ENCODE measurements at places on chromosomes 11 and 22.

GRCh38 chr11:2366733-2367132 is 10.4 kb upstream of the CD81 start:
- DNase-seq, result no peak

DNA sequence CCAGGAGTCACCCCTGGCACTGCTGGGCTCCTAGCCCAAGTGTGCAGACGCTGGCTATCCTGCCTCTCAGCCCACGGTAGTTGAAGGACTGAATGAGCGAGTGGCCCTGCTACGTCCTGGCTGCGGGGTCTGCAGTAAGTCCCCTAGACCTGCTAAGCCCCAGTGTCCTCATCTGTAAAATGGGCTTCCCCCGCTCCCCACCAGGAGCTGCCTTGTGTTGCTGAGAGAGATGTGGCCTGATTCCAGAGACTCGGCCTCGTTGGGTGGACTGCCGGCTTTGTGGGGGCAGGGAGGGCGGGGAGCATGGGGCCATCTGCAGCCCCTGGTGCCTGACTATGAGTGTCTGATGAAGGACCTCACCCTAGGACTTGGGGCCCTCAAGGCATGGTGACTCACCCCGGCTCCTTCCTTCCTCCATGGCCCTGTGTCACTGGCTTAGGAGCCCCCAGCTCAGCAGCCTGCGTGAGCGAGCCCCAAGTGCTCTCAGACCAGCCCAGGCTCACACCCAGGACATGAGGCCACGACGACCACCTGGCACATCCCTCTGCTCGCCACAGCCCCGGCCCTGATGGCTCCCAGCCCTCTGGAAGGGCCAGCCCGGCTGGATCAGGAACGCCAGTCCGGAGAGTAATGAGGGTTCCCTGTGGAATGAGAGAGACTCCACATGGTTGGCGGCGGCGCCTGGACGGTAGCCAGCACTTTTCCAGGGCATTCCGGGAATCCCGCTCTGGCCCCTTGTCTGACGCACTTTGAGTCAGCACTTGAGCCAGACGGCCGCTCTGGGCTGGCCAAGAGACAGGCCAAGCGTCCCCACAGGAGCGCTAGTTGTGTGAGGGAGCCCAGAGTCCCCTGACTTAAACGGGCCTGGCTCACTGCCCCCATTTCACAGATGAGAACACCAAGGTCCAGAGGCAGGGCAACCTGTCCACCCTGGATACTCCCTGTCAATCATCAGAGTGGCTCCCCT is 50.5 kb upstream of the SHISAL1 start:
- no peak for DNase-seq

GRCh38 chr11:46308631-46309419 is 31.4 kb downstream of the CREB3L1 start:
- peak; percentile 62 for DNase-seq

GRCh38 chr11:116800610-116801009 is 8.9 kb upstream of the APOA5 start:
- no peak for DNase-seq

- DNase-seq, result no peak
Measured at GRCh38 chr22:31995046-31995445, 48.0 kb upstream of the SLC5A1 start.

DNA sequence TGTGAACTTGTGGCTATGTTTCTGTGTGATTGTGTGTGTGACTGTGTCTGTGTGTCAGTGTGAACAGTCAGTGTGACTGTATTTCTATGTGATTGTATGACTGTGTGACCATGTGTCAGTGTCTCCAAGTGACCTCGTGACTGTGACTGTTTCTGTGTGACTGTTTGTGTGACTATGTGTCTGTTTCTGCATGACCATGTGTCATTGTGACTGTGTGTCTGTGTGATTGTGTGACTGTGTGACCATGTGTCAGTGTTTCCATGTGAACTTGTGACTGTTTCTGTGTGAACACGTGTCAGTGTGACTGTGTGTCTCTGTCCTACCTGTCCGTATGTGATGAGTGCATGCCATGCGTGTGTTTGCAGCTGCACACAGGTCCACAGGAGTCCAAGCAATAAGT is 8.8 kb upstream of the PKNOX2 start:
- DNase-seq, result no peak

- no peak for DNase-seq
Measured at GRCh38 chr22:27919942-27920755, 1.1 kb upstream of the PITPNB start.

DNA sequence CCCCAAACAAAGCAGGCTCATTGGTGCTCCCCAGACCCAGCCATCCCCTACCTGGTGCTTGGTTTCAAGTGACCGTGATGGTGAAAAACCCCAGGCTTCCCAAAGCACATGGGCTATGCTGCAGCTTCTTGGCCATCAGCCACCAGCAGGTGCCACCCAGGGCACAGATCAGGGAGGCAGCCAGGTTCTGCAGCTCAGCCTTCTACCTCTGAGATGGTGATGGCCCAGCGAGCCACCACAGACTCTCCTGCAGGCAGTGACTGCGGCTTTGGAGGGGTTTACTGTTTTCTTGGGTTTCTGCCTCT is 70.0 kb upstream of the ALX4 start:
- DNase-seq, result no peak

GRCh38 chr11:6237761-6238302 is 1.1 kb upstream of the CNGA4 start:
- DNase-seq, result no peak

DNA sequence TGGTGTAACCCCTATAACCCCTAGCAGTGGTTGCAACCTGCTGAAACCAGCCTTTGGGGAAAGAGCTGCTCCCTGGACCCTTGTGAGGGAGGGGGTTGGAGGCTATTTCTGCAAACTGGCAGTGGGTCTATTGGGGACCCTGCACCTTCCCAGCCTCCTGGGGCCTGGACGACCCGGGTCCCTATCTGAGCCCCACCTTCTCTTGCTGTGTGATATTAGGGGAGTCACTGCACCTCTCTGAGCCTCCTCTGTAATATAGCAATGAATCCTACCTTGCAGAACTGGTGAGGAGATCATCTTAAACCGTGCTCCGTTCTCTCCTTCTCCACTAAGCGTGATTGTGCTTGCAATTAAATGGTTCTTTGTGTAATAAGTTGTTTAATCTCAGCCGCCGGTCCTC is 24.0 kb upstream of the MPPED1 start:
- no peak for DNase-seq

DNA sequence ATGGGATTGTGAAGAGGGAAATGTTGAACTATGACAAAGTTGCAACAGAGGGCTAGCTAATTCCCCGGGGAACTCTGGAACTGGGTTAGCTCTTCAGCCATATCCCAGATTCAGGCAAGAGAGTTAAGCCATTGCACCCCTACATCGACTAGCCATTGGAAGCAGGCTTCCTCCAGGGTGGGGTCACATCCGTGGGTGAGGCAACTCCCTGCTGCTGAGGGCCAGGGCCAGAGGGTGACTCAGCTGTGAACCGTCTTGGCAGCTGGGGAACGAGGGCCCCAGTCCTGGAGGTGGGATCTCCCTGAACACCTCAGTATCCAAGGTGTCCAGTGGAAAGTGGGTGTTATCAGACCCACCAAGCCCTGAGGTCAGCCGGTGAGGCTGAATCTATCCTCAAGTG is 41.1 kb downstream of the RPS6KA4 start:
- no peak for DNase-seq

DNA sequence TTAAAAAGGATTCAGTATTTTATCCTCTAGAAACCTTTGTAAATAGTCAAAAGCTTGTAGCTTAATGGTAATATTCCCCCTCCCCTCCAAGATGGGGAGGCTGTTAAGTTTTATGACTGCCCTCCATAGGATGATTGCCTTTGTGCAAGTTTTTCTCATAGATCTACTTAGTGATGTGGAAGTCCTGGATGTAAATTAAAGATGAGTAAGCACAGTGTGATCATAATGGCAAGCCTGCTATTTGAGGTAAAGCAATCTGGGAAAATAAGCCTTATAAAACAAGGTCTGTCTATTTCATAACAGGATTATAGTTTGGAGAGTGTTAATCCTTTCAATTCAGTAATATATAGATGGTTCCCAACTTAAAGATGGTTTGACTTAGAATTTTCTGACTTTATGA is 216.3 kb downstream of the DDX10 start:
- DNase-seq, result no peak

DNA sequence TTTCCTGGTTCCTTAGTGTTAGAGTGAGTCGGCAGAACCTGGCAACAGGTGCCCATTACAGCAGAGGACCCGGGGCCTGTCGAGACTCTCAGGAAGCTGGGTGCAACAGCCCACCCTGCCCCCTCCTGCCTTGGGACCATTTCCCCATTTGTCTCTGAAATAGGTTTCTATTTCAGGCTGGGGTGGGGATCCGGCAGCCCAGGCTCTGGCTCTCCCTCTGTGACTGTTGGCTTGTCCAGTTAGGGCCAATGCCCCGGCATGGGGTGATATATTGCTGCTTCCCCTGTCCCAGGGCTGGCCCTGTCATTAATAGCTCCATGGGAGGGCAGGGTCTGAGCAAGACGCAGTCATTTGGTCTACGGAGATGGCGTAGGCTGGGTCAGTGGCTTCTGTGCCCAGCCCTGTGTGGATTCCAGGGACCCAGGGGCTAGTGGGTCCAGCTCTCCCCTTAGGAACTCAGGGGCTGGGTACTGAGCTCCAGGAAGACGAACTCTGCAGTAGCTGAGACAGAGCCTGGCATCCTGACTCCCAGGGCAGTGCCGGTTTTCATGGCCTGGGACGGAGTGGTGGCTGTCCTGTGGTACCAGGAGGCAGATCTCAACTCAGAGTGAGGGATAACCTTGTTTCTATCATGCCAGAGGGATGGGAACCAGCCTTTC is 2.7 kb downstream of the P2RY6 start:
- no peak for DNase-seq

DNA sequence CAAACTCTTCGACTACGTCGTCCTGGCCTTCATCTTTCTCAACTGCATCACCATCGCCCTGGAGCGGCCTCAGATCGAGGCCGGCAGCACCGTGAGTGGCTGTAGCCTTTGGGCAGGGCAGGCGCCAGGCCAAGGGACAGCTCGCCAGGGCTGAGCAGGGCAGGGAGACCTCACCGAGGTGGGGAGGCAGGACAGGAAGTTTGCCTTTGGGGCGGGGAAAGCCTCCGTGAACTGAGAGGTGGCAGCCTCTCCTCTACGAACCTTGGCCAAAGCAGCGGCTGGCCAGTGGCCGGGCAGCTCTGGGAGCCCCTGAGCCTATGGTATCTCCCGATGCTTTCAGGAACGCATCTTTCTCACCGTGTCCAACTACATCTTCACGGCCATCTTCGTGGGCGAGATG is 93.2 kb downstream of the CACNA1I start:
- no peak for DNase-seq

- DNase-seq, result no peak
Measured at GRCh38 chr11:112017538-112017937, 7.7 kb upstream of the DLAT start.

DNA sequence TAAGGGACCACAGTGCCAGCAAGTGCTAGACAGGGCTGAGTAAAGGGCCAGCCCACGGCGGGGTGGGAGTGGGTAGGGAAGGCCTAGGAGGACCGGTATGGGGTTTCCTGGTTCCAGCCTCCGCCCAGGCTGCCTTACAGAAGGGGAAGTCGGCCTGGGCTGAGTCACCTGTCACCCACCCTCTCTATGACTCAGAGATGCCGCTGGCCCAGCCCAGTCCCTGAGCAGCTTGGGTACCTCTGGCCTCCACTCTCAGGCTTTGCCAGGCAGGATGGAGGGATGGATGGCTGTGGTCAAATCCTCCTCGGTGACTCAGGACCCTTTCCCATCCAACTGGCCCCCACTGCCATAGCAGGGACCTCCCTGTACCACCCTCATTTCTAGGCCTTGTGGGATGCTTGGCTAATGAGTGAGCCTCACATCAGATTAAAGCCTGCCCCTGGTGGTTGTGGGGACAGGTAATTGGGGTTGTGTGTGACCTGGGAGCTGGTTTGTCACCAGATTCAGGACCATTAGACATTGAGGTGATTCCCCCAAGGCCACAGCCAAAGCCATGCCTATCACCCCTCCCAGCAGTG is 13.9 kb downstream of the SLC35E4 start:
- DNase-seq, result peak; percentile 81

- DNase-seq, result no peak
Measured at GRCh38 chr11:36540998-36541397, 26.8 kb upstream of the RAG1 start.

GRCh38 chr22:37633089-37633624 is 6.3 kb upstream of the SH3BP1 start:
- no peak for DNase-seq

GRCh38 chr11:73598719-73599379 is 937 bp upstream of the FAM168A start:
- no peak for DNase-seq

DNA sequence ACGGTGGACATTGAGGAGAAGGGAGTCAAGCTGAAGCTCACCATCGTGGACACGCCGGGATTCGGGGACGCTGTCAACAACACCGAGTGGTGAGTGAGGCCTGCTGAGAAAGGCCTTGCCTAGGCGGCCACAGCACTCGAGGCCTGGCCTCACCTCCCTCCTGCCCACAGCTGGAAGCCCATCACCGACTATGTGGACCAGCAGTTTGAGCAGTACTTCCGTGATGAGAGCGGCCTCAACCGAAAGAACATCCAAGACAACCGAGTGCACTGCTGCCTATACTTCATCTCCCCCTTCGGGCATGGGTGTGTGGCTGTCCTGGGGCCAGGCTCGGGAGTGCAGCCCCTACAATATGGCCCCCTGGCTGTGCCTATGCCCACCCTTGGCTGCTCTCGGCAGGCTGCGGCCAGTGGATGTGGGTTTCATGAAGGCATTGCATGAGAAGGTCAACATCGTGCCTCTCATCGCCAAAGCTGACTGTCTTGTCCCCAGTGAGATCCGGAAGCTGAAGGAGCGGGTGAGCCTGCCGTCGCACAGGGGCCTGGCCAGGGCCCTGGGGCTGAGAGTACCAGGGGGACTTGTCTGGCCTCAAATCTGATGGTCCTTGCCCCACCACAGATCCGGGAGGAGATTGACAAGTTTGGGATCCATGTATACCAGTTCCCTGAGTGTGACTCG is 3.0 kb upstream of the GP1BB start:
- DNase-seq, result no peak

DNA sequence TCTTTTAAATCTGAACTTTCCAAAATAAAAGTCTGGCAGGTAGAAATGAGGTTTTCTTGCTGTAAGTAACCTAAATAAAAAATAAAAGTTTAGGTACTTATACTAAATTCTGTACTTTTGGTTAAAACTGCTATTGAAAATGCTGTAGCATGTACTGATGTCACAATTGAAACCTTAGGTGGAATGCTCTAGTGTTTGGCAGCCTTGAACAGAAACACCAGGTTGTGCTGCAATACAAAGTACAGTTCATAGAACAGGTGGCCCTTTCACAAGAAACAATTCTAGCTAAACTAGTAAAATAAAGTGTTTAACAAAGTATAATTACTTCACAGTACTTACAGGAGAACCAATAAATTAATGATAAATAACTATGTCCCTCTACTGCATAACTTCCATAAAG is 25.1 kb downstream of the NPAT start:
- no peak for DNase-seq

GRCh38 chr11:104967534-104968354 is 630 bp downstream of the CASP4 start:
- no peak for DNase-seq

GRCh38 chr22:38850941-38851849 is 7.4 kb upstream of the NPTXR start:
- no peak for DNase-seq

Data from activated T-cell treated with anti-CD3 and anti-CD28 coated beads for 48 hours (primary cell).